Stimulated activated CD4-positive, alpha-beta T cell treated with anti-CD3 and anti-CD28 coated beads, Interleukin-1b, Interleukin-23, amount 100 ng/mL, for 48 hours (primary cell): ENCODE measurements at places on chromosomes 1 and 21.

GRCh38 chr1:15851210-15852035 lies 3.9 kb downstream of the SPEN start:
- no peak for DNase-seq

GRCh38 chr1:107690491-107690890 lies 274.5 kb downstream of the VAV3 start:
- DNase-seq = no peak

- no peak for DNase-seq
Observed at GRCh38 chr1:15426492-15427279, 11.6 kb upstream of the CTRC start.

- DNase-seq = no peak
Observed at GRCh38 chr1:24379733-24380315, 33.8 kb downstream of the STPG1 start.

DNA sequence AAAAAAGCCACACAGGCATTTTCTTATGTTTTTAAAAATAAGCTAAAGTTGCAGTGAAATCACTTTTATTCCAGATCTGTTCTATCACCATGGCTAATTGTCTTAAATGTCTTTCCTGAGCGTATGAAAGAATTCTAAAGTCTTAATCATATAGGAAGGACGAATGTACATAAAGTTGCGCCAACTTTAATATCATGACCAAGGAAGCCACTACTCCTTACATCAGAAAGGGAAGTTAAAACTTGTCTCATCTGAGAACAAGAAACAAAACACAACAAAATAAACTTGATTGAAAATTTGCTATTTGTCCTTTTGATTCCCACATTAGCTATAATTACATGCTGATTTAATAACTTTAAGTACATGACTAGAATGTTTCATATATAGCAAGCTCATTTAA lies 26.5 kb downstream of the CNIH4 start:
- no peak for DNase-seq

DNA sequence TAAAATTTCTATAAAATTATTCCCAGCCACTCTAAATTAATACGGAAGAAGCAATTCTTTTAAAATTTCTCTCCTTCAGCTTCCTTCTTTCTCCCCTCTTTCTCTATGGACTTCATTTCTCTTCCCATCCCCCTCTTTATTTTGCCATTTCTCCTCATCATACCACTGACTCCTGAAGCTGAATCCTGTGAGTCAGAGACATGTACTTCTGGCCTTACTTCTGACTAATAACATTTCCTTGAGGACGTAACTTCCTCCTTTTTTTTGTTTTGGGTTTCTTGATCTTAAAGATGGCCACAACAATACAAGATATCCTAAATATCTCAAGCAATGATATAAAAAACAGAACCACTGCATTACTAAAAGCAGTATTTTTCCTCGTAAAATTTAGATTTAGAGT lies 63.6 kb upstream of the DENND1B start:
- DNase-seq = no peak

DNA sequence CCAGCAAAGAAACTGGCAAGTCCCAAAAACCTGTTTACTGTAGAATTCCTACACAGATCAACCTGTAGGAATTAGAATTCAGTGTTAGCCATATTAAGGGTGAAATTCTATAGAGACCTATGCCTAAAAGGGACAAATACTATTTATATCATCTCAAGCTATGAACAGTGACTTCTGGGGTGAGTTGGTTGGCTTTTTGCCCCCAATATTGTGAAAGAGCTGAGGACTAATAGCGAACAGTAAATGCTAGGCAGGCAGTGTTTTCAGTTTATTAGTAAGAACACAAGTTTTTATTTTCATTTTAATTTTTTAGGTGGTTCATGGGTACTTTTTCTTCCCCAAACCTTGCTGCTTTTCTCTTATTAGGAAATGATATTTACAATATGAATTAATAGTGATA lies 15.3 kb downstream of the SLC16A4 start:
- no peak for DNase-seq

DNA sequence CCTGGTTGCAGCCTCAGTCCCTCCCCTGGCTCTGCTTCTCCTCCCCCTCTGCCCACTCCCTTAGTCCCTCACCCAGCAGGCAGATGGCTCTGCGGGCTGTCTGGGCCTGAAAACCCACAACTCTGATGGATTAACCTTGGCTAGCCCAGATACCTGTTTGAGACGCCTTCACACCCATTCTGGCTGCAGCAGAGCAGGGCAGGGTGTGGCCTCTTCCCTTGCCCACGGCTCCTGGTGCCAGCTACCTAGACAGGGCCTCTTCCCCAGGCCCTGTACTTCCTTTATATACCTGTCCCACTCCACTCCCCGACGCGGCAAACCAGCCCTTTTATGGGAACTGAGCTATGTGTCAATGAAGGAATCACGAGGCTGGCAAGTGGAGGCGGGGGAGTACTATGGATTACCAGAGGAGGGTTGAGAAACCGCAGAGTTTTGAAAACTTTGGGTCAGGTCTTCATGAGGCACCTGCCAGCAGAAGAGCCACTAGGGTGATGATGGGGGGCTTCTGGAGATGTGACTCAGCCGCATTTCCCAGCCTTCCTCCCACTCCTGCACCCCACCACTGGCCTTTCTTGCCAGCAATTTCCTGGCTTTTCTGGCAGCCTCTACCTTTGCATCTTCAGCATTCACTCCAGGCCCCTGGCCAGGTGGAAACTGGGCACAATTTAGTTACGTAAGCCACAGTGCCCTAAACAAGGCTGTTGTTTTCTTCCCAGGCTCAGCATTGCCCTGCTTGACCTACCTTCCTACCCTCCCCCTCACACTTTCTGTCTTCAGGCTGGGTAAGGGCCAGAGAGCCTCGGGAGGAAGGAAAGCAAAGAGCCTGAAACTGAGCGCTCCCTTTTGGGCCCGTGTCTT lies at the start of gene CHI3L1:
Gene CHI3L1, minus strand, starts transcription at position 259 of the 858 bp plus-strand sequence. Its CDS starts 81 bp downstream, at position 178.
- no peak for DNase-seq

DNA sequence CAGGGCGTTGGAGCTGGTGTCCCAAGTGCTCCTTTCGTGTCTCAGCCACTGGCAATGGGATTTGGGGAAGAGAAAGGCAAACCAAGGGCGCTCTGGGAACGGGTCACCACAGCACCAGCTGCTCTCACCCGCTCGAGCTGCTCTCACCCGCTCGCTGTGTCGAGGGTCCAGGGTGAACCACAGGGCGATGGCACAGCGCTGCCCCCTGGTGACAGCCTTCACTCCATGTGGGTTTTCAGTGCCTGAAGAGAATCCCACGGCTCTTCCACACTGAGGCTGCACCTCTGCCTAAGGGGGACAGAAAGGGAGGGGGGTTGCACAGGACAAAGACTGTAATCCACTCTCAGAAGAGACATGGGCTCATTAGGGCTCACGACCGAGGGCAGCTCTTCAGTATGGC lies 7.1 kb upstream of the CLDN19 start:
- peak; percentile 18 for DNase-seq

DNA sequence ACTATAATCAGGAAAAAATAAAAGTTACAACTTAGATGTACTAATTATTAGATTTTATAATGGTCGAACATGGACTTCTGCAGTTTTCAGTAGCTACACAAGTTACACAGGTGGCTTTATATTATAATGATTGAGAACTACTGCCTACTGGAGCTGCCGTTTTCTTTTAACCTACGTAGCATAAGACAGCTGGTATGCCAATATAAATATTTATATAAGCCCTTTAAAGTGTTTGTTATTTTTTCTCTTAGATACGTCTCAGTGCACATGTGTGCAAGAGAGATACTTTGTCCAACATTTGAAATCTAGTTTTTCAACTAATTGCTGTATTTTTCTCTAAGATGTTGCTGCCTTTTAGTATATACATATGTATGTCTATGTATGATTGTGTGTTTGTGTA lies 42.4 kb downstream of the PDC start:
- no peak for DNase-seq

DNA sequence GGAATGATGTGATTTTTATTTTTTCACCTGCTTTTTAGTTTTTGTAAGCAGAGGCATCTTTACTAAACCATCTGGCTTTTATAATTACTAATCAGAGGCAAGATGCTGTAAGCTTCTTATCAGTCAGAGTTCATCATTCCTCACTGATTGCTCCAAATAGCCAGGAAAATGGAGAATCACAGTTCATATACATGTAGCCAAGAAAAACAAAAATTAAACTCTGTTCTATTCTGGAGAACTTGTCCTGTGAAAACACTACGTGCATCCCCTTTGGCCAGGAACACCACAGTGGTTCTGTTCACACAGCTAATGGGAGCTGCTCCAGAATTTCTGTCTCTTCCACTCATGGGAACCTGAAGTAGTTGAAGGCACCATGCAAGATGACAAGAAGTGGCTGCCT lies 725.5 kb upstream of the CHRM3 start:
- no peak for DNase-seq

GRCh38 chr1:17535300-17535936 lies 4.1 kb upstream of the ARHGEF10L start:
- DNase-seq = no peak

DNA sequence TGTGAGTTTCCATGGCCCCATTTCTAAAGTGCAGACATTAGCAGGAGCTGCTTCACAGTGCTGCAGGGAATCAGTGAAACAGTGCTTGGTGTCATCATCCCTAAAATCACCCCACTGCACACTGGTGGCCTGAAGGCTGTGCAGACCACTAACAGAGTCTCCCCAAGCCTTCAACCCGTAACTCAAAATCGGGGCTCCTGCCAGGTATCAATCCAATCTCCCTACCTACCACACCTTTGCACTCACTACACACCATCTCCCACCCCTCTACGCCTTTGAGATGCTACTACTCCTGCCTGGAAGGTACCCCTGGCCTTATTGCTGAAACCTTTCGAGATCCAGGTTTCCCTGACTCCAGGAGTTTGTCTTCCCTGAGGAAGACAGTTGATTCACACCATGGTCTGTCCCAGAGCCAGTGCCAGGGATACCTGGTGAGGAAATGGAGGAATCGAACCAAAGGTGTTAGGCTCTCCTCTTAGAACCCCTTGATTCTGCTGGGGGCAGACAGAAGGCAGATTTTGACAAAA lies 25.5 kb downstream of the SLC2A1 start:
- no peak for DNase-seq

DNA sequence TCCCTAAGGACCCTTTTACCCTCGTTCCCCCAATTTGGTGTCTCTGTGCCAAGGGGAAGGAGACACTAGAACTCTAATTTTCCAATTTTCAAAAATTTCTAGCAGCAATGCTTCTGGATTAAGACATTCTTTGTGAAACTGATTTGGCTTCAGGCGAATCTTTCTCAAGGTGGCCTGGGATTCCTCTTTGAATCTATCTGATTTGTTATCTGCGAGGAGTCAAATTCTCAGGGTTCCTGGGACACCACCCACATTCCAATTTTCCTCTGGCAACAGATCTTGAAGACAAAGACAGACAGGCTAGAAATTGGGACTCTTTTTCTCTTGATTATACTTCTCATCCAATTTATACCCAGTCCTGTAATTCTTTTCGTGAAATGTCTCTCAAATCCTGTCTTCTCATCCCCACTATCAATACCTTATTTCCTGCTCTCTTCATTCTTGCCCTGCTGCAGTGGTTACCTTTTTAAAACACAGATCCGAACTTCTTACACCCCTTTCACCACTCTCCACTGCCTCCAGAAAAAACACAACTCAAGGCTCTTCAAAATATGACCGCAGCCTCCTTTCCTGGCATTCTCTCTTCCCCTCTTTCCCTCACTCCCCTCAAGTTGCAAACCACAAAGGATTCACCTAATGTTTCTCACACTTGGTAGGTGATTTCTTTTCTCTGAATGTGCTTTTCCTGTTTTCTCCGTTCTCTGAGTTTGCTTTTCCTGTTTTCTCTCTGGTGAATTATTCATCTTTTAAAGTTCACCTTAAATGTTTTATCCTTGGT lies 2.7 kb upstream of the MPZL1 start:
- DNase-seq = no peak

DNA sequence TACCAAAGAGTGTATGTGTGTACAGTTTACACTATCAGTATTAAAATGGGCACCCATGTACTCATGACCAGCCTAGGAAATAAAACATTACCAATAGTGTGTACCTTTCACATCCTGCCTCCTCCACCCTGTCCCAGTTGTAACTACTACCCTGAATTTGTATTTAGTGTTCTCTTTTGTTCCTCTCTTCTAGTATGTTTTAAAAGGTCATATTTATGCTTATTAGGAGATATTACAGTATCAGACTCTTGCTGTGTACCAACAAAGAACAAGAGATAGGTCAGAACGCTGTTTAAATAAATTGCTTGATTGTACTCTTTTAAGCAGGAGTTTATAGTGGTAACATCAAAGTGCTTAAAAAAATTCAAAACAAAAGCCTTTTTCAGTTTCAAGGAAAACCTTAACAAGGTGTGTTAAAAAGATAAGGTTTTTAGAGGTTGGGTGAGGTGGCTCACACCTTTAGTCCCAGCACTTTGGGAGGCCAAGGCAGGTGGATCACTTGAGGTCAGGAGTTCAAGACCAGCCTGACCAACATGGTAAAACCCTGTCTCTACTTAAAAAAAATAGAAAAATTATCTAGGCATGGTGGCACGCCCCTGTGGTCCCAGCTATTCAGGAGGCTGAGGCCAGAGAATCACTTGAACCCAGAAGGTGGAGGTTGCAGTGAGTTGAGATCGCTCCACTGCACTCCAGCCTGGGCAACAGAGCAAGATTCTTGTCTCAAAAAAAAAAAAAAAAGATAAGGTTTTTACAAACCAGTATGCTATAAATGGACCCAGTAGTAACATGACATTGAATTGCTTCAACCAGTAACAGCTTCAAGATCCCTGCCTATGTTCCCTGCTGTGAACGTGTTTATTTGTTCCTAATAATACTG lies 35.9 kb downstream of the MPZL1 start:
- no peak for DNase-seq

DNA sequence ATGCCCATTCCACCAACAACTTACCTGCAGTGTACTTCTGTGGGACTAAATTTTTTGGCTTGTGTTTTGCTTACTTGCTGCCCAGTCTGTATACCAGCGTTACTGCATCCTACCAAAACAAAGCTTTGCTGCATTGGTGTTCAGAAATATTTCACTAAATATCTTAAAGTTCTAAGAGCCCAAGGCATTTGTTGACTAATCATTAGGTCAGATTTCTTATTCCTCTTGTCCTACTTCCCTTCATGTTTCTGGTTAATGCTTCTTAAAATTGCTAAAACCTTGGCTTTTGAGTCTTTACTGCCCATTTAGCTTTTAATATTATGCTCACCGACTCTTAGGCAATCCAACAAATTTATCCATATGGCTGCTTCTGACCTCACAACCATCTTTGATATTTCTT lies 161.8 kb downstream of the DPYD start:
- DNase-seq = no peak

- DNase-seq = peak; percentile 32
Observed at GRCh38 chr1:158506369-158506987, 34.5 kb downstream of the OR10R2 start.
